ENCODE measurements at places on chromosomes 3 and 15.
A peak's percentile ranks its signal among the peaks of the same experiment; 100 is the strongest.

- no peak overlapping the region for H3K27ac ChIP-seq
- H3K4me3 ChIP-seq = no peak overlapping the region
- H3K27me3 ChIP-seq = no peaks in the 10 kb centered on the region
- no peak for DNase-seq
- no peaks in the 10 kb centered on the region for H3K36me3 ChIP-seq
Observed at GRCh38 chr3:175410251-175410650, 551.1 kb downstream of the NAALADL2 start.

- H3K27me3 ChIP-seq = no peaks in the 10 kb centered on the region
- H3K4me1 ChIP-seq = no peaks in the 10 kb centered on the region
- H3K4me3 ChIP-seq = no peak overlapping the region
- no peak for DNase-seq
- H3K27ac ChIP-seq = no peak overlapping the region
Observed at GRCh38 chr3:33186524-33187367, 31.9 kb downstream of the SUSD5 start.

DNA sequence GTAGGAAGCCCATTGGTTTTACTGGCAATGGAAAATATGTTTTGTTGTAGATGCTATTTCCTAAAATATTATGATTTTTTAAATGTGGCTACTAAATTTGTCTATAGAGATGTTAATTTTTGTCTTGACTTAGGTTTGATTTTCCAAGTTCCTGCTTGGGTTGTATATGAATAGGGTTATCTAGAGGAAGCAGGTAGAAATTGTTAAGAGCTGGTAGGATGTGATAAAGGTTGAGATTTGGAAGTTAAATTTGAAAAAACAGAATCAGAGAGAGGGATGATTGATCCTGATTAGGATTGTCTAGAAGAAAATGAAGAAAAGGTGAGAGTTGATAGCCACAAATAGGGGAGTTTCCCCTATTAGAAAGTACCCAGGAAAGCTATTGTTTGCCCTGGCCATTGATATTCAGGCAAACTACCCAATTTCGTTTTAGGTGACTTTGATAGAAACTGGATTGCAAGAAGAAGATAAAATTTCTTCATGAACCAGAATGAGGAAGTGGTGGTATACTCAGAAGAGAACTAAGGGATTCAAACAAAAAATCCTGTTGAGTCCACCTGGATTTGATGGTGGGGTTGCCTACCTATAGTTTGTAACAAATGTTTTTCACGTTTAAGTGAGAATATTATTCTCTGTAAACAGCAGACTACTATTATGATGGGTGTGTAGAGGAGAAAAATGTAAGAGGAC is 91.2 kb upstream of the PHLDB2 start:
- no peaks in the 10 kb centered on the region for H3K27me3 ChIP-seq
- H3K4me3 ChIP-seq = no peak overlapping the region
- H3K4me1 ChIP-seq = no peaks in the 10 kb centered on the region
- H3K27ac ChIP-seq = peak overlapping the region; percentile 56
- H3K36me3 ChIP-seq = no peaks in the 10 kb centered on the region

DNA sequence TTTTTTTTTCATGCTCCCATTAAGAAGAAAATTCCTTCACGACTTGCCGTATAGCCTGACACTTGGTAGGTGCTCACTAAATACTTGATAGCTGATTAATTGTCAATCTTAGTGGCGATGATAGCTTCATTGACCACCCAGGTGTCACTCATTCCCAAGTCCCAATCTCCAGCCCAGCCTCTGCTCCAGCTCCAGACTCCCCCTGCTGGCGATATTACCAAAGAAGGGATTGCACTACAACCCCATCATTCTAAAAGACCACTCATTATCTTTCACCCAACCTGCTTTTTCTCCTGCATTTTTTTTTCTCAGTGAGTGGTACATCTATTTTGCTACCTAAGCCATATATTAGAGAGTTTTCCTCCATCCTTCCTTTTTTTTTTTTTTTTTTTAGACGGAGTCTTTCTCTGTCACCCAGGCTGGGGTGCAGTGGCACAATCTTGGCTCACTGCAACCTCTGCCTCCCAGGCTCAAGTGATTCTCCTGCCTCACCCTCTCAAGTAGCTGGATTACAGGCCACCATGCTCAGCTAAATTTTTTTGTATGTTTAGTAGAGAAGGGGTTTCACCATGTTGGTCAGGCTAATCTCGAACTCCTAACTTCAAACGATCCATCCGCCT is 19.5 kb upstream of the COMMD2 start:
- H3K4me3 ChIP-seq = no peak overlapping the region
- peak; percentile 50 for DNase-seq
- no peaks in the 10 kb centered on the region for H3K36me3 ChIP-seq
- H3K27ac ChIP-seq = no peak overlapping the region
- no peaks in the 10 kb centered on the region for H3K4me1 ChIP-seq
- no peaks in the 10 kb centered on the region for H3K27me3 ChIP-seq

- no peaks in the 10 kb centered on the region for H3K27me3 ChIP-seq
- no peak for DNase-seq
- H3K4me3 ChIP-seq = no peak overlapping the region
- no peaks in the 10 kb centered on the region for H3K36me3 ChIP-seq
- H3K27ac ChIP-seq = no peak overlapping the region
Observed at GRCh38 chr3:149395107-149396089, 17.9 kb upstream of the TM4SF1 start.

DNA sequence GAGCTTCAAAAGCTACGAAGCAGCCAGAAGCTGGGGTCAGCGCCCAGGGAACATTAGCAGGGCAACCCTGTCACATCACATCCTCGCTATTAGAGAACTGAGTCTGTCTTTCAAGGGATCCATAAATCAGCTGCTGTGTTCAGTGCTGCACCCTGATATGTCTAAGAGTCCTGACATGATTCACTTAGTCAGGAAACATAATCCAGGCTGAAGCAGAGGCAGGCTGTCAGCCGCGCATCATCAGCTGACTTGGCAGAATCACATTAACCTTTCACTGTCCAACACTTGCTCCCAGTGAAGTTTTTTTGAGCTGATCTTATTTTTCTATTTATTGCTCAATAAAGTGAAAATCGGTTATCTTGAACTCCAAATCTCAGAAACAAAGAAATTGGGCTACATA is 23.5 kb downstream of the MYH15 start:
- H3K4me1 ChIP-seq = no peaks in the 10 kb centered on the region
- H3K4me3 ChIP-seq = no peak overlapping the region
- H3K27me3 ChIP-seq = no peaks in the 10 kb centered on the region
- H3K36me3 ChIP-seq = no peaks in the 10 kb centered on the region

- DNase-seq = no peak
- H3K4me3 ChIP-seq = no peak overlapping the region
- no peak overlapping the region for H3K27ac ChIP-seq
- H3K36me3 ChIP-seq = no peaks in the 10 kb centered on the region
Observed at GRCh38 chr3:154900816-154901215, 179.3 kb upstream of the MME start.

DNA sequence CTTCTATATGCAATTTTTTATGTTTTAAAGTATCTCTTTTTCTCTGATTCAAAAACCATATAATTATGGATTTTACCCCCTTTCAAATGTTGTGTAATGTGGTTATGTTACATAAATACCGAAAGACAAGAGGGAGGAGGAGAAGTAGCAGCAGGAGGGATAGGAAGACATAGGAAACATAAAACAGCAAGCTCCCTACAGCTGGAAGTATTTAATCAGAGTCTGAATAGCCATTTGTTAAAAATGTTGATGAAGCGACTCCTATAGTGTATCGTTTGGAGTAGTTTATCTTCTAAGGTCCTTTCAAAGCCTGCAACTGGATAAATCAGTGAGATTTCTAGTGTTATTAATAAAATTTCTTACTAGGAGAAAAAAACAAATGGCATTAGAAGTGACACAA is 598.1 kb upstream of the GOLIM4 start:
- H3K4me1 ChIP-seq = no peaks in the 10 kb centered on the region
- no peak overlapping the region for H3K27ac ChIP-seq
- no peaks in the 10 kb centered on the region for H3K36me3 ChIP-seq
- no peak for DNase-seq

GRCh38 chr15:74422652-74423430 is 10.9 kb downstream of the SEMA7A start:
- H3K4me1 ChIP-seq = peaks cover 18% of the 10 kb centered on the region
- DNase-seq = no peak

DNA sequence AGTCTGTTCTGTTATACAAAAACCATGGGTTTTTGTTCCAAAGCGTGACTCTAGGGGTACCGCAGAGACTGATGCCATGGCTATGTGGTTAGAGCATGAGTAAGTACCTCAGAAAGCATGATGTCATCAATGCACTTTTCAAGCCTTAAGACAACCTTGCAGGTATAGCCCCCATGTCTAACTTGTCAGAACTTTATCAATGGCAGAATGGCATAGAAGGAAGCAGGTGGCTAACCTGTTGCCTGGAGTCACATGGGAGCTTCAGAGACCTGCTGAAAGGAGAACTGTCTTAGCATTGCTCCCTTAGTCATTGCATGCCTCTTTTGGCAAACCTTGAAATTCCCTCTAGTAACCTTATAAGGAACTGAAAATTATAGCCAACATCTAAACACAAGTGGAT is 52.5 kb downstream of the EOMES start:
- H3K27me3 ChIP-seq = no peaks in the 10 kb centered on the region
- no peaks in the 10 kb centered on the region for H3K4me1 ChIP-seq
- H3K36me3 ChIP-seq = no peaks in the 10 kb centered on the region
- no peak overlapping the region for H3K4me3 ChIP-seq
- no peak for DNase-seq

GRCh38 chr3:135161425-135161824 is 366.4 kb downstream of the EPHB1 start:
- no peaks in the 10 kb centered on the region for H3K27me3 ChIP-seq
- H3K4me3 ChIP-seq = no peak overlapping the region
- no peaks in the 10 kb centered on the region for H3K36me3 ChIP-seq
- H3K4me1 ChIP-seq = no peaks in the 10 kb centered on the region

DNA sequence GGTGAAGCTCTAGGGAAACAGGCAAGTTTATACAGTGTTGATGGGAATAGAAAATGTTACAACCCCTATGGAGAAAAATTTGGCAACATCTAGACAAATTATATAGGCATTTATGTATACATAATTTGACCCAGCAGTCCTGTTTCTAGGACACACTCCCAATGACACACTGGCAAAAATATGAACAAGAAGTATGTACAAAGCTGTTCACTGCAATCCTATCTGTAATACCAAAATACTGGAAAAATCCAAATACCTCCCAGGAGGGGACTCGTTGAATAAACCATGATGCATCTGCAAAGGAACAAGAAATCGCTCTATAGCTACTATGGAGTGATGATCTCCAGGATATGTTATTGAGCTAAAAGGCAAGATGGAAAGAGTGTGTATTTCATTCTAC is 8.5 kb downstream of the BFSP2 start:
- H3K27ac ChIP-seq = no peak overlapping the region
- no peaks in the 10 kb centered on the region for H3K27me3 ChIP-seq
- H3K36me3 ChIP-seq = no peaks in the 10 kb centered on the region
- no peak for DNase-seq

- no peak overlapping the region for H3K4me3 ChIP-seq
- no peak for DNase-seq
- no peaks in the 10 kb centered on the region for H3K27me3 ChIP-seq
- peaks cover 17% of the 10 kb centered on the region for H3K4me1 ChIP-seq
Observed at GRCh38 chr3:189143321-189143720, 28.4 kb upstream of the TPRG1 start.

- no peaks in the 10 kb centered on the region for H3K36me3 ChIP-seq
- H3K27me3 ChIP-seq = no peaks in the 10 kb centered on the region
- no peak overlapping the region for H3K4me3 ChIP-seq
- no peak overlapping the region for H3K27ac ChIP-seq
Observed at GRCh38 chr3:149600634-149601033, 57.2 kb downstream of the WWTR1 start.

DNA sequence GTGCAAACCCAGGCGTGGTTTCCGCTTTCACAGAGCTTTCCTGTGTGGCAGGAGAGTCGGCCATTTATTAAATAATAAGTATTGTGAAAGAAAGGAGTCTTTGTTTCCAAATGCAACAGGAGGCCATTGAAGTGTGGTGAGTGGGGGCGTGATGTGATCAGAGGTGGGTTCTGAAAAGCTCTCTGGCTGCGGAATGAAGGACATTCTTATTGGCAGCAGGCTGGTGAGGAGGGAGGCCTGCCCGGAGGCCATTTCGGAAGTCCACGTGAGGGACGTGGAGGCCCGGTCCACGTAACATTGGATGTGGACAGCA is 11.1 kb downstream of the ARNT2 start:
- H3K4me3 ChIP-seq = no peak overlapping the region
- no peaks in the 10 kb centered on the region for H3K36me3 ChIP-seq
- no peak overlapping the region for H3K27ac ChIP-seq
- H3K4me1 ChIP-seq = no peaks in the 10 kb centered on the region
- no peaks in the 10 kb centered on the region for H3K27me3 ChIP-seq

DNA sequence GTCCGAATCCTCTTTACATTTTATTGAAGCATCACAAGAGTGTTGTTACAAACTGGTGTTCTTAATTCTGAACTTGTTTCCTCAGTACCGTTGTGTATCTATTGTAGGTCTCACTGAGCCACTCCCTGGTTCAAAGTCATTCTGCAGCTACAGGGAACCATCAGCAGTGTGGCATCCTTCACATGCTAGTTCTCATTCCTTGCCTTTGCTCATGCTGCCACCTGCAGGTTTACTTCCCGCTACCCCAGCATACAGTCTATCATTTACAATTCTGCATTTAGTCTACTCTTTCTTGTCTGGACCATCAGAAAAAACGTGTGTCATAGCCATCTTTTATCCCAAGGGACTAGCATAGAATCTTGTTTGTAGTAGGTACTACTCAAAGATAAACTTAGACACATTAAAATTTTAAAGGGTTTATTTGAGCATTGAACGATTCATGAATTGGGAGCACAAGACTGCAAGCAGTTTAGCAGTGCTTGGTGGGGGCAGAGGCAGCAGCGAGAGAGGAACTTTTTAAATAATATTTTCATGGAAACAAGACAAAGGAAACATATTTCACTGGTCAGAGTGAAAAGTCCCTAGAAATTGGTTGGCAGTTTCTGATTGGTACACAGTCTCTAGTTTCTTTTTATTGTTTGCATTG is 402.1 kb downstream of the CADM2 start:
- no peaks in the 10 kb centered on the region for H3K4me1 ChIP-seq
- no peaks in the 10 kb centered on the region for H3K36me3 ChIP-seq
- H3K4me3 ChIP-seq = no peak overlapping the region
- no peaks in the 10 kb centered on the region for H3K27me3 ChIP-seq
- no peak for DNase-seq

DNA sequence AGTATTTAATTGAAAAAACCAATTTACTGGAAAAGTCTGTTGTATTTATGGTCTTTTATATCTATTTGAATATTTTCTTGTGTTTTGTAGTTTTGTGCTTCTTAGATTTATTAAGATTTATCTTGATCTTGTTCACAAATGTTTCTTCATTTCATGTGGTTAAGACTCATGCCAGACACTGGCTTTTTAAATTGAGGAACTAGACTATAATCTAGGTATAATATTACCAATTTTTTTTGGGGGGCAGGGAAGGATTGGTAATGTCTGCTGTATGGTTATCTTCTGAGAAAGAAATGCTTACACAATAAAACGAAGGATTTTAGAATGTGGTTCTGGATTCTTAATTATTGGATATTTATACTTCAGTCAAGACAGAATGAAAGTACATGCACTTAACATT is 24.9 kb downstream of the AP4E1 start:
- DNase-seq = no peak
- H3K36me3 ChIP-seq = no peaks in the 10 kb centered on the region
- H3K4me3 ChIP-seq = no peak overlapping the region
- H3K27me3 ChIP-seq = no peaks in the 10 kb centered on the region
- H3K27ac ChIP-seq = no peak overlapping the region

Measured in uterus (tissue), 4 donors.